ENCODE measurements at places on chromosomes 6 and 20.
A peak's percentile ranks its signal among the peaks of the same experiment; 100 is the strongest.

GRCh38 chr6:43013097-43013842 is 476 bp downstream of the MEA1 start:
- no peak for DNase-seq

DNA sequence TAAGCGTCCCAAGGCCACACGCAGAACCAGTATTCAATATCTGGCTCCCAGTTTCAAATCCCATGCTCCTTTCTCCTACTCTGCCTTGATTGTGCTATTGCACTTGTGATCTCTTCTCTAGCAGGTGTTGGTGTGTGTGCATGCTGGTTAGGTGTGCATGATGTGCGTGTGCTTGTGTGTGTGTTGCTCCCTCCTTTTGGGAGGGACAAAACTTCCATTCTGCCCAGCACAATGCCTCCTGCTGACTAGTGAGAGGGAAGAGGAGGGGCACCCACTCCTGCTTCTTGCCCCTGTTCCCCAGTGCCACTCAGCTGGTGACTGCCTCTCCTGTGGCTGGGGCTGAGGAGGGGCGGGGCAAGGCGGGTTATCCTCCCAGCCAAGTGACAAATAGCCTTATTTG is 19.7 kb downstream of the CD40 start:
- no peak for DNase-seq

- DNase-seq = no peak
Observed at GRCh38 chr20:57062241-57062640, 204.2 kb downstream of the BMP7 start.

GRCh38 chr6:20348041-20348440 is 53.6 kb upstream of the E2F3 start:
- no peak for DNase-seq

- peak; percentile 92 for DNase-seq
Observed at GRCh38 chr20:17542993-17543412, 11.8 kb upstream of the BFSP1 start.

- no peak for DNase-seq
Observed at GRCh38 chr20:21278829-21279228, 24.3 kb upstream of the XRN2 start.

DNA sequence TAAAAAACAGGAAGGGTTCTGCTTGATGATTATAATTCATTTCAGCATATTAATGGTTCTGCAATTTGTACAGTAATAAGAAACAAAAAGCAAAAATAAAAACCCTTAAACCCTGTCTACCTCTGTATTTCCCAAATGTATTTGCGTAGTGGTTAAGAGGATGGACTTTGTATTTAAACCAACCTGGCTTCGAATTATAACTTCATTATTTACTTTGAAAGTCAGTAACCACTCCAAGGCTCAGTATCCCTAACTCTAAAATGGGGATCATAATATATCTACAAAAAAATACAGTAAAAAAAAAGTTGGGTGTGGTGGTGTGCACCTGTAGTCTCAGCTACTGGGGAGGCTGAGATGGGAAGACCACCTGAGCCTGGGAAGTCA is 21.4 kb downstream of the PERP start:
- no peak for DNase-seq

Measured in brain microvascular endothelial cell (primary cell).